ENCODE measurements at places on chromosomes 5 and 9. TPM values are rescaled to one million over a fixed set of nuclear protein-coding genes. Genes with fewer than 3 reads are reported as not detected.

STC2 gene
- 3.2 TPM for polyA plus RNA-seq

CDKN2B gene
- polyA plus RNA-seq, result 0.63 TPM

SPEF2 gene
- polyA plus RNA-seq, result 9.0 TPM

SOX30 gene
- 0.15 TPM for polyA plus RNA-seq

LECT2 gene
- not detected for polyA plus RNA-seq

SELENOP gene
- 528 TPM for polyA plus RNA-seq

SPATA6L gene
- polyA plus RNA-seq, result 1.4 TPM

COL23A1 gene
- polyA plus RNA-seq, result 0.20 TPM

TPRN gene
- polyA plus RNA-seq, result 8.6 TPM

MYOT gene
- polyA plus RNA-seq, result 2.2 TPM

TXNDC8 gene
- not detected for polyA plus RNA-seq

PLAC8L1 gene
- polyA plus RNA-seq, result not detected

ADAMTS12 gene
- polyA plus RNA-seq, result 5.0 TPM

SNAPC3 gene
- 15.8 TPM for polyA plus RNA-seq

CDHR2 gene
- polyA plus RNA-seq, result 0.10 TPM

HDHD3 gene
- 8.9 TPM for polyA plus RNA-seq

CD180 gene
- 2.9 TPM for polyA plus RNA-seq

GMCL2 gene
- polyA plus RNA-seq, result not detected

Measured in ovary (tissue), 10 donors.